ENCODE measurements at places on chromosomes 16 and 17. TPM values are rescaled to one million over a fixed set of nuclear protein-coding genes. Genes with fewer than 3 reads are reported as not detected.

DNA sequence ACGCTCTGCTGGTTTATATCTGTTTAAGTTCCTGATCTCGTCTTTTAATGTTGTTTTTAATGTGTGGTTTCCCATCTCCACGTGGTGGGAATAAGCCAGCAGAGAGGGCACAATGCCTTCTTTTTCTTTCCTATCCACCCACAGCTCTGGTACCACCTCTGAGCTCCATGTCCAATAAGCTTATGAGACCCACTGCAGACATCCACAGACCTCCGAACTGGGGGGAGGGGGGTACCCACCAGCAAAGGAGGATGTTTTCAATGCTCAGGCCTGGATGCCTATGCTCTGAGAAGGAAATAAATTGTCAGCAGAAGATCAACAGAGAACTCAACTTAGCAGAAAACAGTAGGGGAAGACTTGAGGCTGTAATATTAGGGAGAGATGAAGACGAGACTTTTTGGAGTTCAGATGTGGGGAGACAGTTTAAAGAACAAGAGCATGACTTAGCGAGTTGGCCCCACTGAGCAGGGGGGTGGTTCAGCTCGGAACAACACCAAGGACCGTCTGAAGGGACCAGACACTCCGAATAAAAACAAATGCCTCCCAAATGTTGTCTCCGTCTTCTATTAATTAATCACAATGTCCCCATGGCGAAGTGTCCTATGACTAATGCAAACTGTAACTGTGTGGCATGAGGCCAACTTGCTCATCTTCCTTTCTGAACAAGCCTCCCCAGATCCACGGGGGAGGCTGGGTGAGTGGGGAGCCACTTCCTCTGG is 62.7 kb downstream of the GAS7 start:
- DNase-seq = no peak

DNA sequence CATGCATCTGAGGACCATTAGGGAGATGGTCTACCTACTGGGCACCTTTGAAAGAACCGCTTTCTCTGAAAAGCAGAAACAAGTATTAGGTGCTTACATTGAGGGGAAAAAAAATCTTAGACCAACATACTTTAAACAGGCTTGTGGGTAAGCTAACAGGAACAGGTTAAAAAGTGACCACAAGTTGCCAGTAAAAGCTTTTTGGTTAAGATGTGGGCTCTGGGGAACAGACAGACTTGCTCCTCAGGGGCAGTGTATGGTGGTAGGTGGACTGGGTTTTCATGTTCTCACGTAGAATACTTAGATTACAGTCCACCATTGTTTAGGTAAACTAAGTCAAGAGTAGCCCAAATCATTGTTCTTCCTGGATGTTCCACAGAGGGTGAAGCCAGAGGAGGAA is 41.2 kb downstream of the REXO5 start:
- no peak for DNase-seq

DNA sequence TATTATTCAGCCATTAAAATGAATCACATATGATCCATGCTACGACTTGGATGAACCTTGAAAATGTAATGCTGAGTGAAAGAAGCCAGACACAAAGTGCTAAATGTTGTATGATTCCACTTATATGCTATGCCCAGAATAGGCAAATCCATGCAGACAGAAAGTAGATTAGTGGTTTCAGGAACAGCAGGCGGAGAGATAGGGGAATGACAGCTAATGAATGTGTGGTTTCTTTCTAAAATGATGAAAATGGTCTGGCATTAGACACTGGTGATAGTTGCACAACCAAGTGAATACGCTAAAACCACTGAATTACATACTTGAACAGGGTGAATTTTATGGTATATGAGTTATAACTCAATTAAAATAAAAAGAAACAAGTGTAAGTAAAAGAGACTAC is 121.8 kb upstream of the NOG start:
- DNase-seq = no peak

- DNase-seq = no peak
Measured at GRCh38 chr16:30349675-30350074, 5.4 kb downstream of the CD2BP2 start.

GRCh38 chr17:40696651-40697072 is 6.9 kb downstream of the KRT24 start:
- DNase-seq = peak; percentile 69

DNA sequence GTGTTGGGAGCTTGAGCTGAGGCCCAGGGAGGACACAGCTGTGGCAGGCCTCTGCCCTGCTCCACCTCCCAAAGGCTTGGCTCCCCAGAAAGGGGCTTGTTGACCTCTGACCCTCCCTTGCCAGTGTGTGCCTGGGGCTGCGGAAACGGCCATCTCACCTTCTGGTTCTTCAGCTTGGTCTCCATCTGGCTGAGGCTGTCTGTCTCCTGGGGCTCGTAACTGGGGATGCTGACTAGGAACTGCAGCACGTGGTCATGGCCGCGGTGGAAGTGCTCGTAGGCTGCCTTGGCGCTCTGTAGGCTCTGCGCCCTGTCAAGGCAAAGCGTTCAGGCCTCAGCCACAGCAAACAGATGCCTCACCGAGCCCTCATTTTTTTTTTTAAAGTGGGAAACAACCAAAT is 42.7 kb downstream of the UBN1 start:
- DNase-seq = no peak

GRCh38 chr16:50521246-50521900 is 26.8 kb upstream of the NKD1 start:
- DNase-seq = no peak

- no peak for DNase-seq
Measured at GRCh38 chr16:13378151-13378550, 476.8 kb downstream of the SHISA9 start.

DNA sequence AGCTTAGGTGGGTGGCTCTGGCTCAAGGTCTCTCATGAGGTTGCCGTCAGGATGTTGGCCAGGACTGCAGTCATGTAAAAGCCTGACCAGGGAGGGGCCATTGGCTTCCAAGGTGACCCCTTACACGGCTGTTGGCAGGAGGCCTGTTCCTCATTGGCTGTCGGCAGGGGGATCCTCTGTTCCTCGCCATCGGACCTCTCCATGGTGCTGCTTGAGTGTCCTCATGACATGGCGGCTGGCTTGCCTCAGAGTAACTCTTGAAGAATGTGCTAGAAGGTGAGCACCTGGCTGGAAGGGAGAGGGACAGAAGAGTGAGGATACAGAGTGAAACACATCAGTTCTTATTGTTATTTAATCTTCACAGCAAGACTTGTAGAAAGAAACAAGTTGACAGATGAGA is 4.7 kb upstream of the RPRML start:
- DNase-seq = no peak

The RPA1 gene
- 78.7 TPM for total RNA-seq

DNA sequence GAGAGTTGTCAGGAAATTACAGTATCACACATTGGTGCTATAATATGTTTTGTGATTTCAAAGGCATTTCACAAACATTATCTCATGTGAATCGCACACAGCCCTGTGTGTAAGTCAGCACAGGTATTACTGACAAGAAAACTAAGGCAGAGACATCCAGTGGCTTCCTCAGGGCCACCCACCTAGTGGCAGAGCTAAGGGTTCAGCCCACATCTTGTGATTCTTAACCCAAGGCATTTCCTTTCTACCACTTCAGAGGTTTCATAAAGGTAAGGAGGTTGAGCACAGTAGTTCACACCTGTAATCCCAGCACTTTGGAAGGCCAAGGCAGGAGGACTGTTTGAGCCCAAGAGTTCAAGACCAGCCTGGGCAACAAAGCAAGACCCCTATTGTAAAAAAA is 58.2 kb downstream of the STX8 start:
- DNase-seq = no peak

GRCh38 chr16:65176603-65177002 is 54.7 kb upstream of the CDH11 start:
- no peak for DNase-seq

The PLEKHM1 gene
- 82.4 TPM for total RNA-seq

DNA sequence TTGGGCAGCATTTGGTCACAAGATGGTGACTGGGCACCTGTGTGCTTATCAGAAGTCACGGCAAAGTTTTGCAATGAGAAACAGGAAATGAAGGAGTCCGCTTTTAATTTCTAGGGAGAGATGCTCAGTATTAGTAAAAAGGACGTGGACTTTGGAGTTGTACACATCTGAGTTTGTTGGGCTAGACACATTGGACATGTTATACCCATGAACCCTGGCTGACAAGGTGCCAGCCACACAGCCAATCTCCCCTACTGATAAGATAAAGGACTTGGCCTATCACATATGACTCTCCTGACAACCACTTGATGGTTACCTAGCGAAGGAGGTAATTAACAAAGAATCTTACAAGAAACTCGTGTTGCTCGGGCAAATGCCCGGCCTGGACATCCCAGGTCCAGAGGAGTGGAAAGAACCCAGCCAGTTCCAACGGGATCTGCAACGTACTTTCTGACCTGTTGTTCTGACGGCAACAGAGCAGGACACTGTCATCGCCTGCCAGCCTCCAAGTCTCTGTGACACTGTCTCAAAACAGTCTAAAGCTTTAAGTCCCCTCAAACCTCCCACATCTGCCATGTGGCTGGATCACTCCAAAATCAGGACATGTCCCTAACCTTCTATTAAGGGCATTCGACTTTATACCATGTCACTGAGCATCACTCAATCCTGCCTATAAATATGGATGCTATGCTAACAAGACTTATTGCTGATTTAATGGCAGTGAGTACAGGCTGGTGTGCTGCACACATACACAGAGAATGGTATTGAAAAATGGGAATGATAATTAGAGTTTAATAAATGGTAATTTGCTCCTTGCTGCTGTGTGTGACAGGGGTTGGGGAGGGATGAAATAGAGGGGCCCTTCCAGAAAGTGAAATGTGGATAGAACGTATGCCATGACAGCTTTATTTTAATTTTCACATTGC is 47.6 kb upstream of the LYRM9 start:
- no peak for DNase-seq

DNA sequence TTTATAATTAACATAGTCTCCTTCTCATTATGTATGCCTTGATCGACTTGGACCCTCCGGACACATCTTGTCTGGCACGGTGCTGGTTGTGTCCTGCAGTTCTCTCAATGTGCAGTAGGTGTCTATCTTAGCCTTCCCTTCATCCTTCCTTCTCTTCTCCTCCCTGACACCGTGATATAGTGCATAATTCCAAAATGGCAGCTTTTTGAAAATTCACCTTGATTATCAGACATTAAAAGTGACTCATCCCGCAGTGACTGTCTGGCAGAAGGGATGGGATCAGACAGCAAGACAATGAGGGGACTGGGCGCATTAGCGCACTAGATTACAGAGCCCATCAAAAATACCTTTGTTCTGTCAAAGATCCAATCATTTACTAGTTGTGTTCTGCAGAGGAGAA is 70.0 kb upstream of the PMFBP1 start:
- DNase-seq = peak; percentile 56

DNA sequence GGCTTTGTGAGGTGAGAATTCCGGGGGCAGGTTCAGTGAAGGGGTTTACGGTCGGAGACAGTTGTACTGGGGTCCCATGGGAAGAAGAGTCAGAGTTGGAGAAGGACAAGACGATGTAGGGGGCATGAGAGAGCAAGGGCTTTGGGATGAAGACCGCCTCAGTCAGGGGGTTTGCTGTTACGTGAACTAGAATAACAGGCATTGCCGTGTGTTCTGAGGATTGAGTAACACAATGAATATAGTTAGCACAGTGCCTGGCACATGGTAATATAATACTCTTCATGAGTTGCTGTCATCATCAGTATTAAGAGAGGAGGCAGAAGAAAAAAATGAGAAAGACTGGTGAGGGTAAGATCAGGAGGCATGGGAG is 577 bp downstream of the ZNF646 start:
- DNase-seq = no peak

- DNase-seq = no peak
Measured at GRCh38 chr16:76942089-76942488, 248.9 kb upstream of the MON1B start.

The PRDM7 gene
- not detected for total RNA-seq

DNA sequence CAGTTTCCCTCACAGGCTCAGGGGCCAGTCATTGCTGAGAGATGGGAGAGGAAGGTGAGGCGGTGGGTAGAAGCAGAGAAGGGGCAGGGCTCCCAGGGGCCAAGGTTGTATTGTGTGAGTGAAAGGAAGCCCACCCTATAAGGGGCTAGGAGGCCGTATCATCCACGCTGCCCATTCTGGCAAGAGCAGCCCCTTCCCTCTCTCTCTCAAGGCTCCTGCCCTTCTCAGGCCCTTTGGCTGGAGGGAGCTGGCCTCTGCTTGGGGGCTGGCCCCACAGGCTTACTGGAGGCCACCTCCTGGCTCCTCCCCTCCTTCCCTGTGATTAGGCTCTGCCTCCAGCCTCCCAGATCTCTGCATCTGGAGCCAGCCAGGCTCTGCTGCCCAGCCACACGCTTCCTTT is 7.6 kb downstream of the TBKBP1 start:
- DNase-seq = no peak

DNA sequence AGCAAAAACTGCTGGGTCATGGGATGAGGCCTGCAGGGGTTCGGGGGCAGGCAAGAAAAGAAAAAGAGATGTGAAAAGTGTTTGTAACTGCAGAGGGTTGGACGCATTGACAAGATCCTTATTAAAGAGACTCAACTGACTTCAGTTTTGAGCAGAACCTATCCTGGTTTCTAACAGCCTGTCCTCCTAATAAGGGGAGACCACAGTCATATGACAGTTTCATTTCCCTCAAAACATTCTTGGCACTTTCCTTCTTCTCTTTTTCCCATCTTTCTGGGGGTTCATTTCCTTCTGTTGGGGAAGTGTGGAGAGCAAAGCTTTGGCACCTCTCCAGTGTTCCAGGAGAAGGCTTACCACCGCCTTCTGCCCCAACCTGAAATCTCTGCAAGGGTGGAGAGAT is 118.5 kb downstream of the MAF start:
- DNase-seq = no peak

DNA sequence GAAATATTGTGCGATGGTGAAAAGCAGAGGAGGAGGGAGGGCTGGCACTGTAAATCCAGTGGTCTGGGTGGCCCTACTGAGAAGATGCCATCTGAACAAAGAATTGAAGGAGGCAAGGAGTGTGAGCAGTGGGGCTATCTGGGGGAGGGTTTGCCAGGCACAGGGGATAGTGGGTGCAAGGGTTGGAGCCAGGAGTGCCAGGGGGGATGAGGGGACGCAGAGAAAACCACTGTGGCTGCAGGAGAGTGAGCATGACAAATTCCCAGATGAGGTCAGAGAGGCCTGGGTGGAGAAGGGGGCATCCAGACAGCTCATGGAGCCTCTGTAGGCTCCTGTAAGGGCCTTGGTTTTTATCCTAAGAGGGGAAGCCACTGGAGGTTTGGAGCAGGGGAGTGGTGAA is 4.8 kb downstream of the XYLT2 start:
- no peak for DNase-seq

DNA sequence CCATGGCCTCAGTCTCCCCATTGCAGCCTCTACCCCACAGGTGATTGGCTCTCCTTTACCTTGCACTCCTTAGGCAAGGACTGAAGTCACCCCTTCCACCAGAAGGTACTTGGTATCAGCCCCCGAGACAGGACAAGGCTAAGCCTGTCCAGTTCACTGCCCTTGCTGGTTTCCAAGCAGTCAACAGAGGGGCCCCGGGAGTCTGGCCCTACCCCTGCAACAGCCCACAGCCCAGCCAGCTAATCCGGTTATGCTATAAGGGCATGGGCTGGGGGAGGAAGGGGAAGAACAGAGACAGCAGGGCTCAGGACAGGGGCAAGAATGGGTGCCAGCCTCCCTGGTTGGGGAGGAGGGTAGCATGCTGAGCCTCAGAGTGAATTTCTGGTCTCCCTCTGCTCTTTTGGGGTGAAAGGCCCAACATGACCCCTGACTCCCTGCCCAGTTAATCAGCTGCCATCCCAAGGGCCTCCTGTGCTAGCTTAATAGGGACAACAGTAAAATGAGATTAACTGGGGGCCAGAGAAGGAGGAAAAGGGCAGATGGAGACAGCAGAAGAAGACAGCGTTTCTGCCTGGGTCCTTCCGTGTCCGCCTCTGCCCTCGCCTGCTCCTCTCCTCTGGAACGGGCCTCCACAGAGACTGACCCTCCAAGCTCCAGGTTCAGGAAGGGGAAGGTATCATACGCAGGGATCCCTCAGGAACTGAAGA is 10.7 kb downstream of the DLG4 start:
- DNase-seq = no peak

Data from Calu3 (cell line).